Progenitor cell of endocrine pancreas (in vitro differentiated cells): ENCODE measurements at places on chromosomes 12 and 14.

GRCh38 chr14:64960762-64961276 is 11.3 kb downstream of the RAB15 start:
- no peak for DNase-seq

- DNase-seq: no peak
Measured at GRCh38 chr12:10708862-10709261, 14.3 kb downstream of the YBX3 start.

DNA sequence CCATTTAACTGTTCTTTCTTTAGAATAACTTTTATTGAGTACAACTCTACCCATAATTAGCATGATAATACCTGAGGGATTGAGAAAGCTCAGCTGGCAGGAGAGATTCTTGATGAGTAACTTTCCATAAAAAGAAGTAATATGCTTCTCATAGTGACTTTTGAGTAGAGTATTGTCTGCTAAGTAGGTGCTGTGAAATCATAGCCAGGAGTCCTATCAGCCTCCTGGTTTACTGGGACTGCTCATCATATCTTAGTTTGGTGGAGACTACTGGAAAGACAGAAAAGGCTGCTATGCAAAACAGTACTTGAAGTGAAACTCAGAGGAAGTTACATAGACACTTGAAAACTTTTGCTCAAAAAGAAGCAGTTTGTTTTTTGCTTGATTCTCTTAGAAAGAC is 113.3 kb upstream of the ATP2B1 start:
- no peak for DNase-seq

DNA sequence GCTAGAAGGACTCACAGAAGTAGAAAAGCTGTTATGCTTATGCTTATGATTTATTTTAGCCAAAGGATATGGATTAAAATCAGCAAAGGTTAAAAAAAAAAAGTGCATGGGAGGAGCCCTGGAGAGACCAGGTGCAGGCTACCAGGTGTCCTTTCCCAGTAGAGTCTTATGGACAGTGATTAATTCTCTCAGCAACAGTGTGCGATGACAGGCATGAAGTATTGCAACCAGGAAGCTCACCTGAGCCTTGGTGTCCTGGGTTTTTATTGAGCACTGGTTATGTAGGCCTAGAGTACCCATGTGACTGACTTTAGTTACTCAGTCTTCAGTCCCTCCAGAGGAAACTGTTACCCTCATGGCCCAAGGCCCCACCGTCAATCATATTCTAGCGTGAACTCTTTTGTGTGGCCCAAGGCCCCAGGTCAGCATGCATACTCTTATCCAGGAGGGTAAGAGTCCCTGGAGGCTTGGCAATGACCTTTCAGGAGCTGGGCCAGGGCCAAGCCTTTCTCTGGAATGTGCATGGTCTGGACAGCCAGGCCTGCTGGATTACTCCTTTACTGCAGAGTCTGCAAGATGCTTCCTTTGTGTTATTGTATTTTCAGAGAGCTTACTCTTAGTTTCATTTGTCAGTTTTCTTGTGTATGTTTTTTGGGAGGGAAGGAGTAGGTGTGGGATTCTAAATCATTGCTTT is 69.6 kb upstream of the RD3L start:
- no peak for DNase-seq

DNA sequence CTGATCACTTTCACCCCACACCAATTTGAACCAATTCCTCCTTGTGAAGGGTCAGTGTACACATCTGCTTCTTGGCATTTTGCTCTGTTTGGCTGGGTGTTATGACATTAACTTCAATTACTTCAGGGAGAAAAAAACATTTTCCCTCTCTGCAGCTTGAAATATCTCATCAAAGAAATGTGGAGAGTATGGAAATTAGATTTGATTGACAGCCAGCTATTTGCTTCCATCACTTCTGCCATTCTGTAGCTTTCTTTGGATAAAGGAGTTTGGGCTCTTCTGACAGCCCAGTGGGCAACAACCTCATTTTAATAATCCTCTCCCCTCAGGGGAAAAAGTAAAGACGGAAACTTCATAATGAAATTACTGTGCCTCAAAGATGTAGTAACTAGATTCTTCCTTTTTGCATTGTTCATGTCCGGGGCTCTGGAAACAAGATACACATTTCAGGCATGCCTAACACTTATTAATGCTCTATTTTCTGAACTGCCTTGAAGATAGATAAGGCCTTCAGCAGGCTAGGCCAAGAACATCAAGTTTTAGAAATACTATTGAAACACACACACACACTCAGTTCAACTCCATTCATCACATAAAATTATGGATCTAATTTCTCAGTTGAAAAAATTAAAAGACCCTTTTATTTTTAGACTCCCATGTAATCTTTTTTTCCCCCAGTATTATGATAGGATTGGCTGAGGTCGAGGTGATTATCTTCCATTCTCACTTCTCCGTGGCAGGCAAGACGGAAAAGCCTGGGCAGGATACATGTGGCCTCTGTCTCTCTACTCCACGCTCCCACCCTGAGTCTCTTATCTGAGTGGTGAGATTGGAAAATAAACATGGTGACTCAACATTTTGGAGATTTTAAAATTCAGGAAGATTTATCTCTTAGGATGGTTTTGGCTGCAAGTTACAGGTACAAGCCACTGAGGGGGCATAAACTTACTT is 10.3 kb upstream of the GPHB5 start:
- DNase-seq: no peak
